Activated effector memory CD4-positive, alpha-beta T cell treated with Interleukin-2 at 50 U/mL for 16 hours (primary cell): ENCODE measurements at places on chromosomes 6 and 20.

GRCh38 chr6:151699719-151700118 is 107.8 kb upstream of the ESR1 start:
- DNase-seq = no peak

DNA sequence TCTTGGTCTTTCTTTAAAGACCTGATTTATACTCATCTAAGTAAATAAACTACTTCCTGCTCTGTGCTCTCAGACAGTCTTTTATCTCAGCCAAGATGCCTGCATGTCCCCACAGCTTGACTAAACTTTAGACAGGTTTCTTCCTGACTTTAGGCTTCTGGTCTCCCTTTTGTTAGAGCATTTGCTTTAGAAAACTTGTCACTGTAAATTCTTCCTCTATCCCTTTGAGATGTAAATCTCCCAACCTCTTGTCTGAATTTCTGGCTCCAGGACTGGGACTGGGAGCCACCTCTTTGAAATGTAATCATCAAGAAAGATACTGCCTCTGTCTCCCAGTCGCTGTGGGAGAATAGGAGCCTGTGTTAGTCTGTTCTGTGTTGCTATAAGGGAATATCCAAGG is 739.9 kb downstream of the C6orf118 start:
- DNase-seq = no peak

- DNase-seq = no peak
These were observed 200.1 kb downstream of the BMP7 start for GRCh38 chr20:57066126-57066900.

- no peak for DNase-seq
These were observed 73.4 kb upstream of the HMGCLL1 start for GRCh38 chr6:55652429-55652828.

DNA sequence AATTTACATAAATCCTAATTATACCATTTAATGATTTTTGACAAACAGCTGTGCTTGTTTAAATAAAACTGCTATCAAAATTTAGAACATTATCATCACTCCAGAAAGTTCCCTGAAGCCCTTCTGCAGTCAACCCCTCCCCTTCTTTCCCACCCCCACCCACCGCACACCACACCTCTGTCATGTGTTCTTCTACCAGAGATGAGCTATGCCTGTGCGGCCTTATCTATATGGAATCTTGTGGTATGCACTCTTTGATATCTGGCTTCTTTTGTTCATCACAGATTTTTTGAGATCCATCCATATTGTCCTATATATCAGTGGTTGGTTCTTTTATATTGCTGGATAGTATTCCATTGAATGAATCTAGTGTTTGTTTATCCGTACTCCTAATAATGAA is 7.2 kb downstream of the MYLIP start:
- DNase-seq = no peak

DNA sequence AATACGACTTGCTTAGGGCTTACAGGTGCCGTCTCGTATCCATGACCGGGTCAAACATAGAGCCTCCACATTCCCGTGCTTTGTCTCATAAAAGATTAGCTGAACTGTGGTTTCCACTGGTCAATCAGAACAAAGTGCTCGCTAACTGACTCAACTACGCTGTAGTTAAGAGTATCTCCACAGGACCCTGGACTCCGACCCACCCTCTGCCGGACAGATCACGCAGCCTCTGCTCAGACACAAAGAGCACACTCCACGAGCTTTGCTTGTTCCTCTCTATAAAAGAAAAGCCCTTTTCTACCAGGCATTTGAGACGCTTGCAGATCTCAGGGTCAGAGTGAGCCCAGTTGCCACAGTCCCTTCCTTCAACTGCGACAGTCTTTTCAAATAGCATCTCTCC is 298.7 kb upstream of the CDH4 start:
- no peak for DNase-seq

- no peak for DNase-seq
These were observed 336.6 kb downstream of the PREX1 start for GRCh38 chr20:48490961-48491831.

DNA sequence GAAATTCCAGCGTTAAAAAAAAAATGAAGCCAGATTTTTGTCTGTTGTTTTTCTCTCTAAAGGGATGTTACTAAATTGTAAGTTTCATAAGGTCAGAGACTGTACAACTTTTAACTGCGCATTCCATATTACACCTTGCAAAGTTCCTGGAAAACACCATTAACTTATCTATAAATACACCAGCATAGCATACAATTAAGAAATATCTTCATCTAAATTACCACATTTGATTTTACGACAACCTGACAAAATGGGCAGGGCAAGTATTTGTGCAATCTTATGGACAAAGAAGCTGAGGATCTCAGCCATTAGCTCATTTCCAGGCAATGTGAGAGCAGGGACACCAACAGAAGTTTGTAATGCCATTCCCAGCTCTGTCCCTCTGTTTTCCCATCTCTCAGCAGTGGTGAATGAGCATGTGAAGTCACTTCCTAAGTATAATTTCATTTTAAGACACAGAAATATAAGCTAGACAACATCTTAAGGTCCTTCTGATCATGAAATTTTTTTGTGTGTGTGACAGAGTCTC is 12.9 kb upstream of the GCM1 start:
- no peak for DNase-seq

DNA sequence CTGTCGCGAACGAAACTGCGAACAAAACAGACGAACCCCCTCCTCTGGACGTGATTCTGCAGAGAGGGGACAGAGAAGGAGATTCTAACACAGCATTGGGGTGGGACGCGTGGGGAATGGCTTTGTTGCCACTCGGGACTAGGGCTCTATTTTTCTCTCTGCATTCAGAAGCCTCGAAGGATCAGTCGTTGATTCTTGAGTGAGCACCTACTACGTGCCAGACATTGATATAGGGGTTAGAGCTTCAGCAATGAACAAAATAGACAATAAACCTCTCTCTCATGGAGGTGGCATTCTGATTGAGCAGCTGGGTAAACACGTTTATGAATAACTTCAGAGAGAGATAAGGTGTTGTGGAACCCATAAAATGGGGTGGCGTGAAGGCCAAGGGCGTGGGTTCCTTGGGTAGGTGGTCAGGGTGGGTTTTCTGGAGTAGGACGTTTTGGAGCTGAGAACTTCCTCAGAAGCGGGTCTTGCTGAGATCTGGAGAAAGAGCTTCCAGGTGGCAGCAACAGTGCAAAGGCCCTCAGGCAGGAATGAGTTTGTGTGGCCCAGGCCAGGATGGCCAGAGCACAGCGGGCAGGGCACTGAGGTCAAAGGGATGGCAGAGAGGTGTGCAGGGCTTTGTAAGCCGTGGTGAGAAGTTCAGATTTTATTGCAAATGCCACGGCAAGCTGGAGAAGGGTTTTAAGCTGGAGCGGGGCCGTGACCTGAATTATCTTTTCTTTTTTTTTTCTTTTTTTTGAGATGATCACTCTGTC is 884 bp downstream of the SLC2A10 start:
- DNase-seq = no peak
